ENCODE measurements at places on chromosomes 7 and 10. TPM values are rescaled to one million over a fixed set of nuclear protein-coding genes. Genes with fewer than 3 reads are reported as not detected.

CD36 gene
- 1,029 TPM for total RNA-seq

CHN2 gene
- 2.7 TPM for total RNA-seq

PTF1A gene
- total RNA-seq, result not detected

GIMAP4 gene
- 22.3 TPM for total RNA-seq

TDRD1 gene
- 0.12 TPM for total RNA-seq

GRCh38 chr7:33040803-33041516, 21.6 kb downstream of the NT5C3A start:
- H3K27me3 ChIP-seq, result no peaks in the 10 kb centered on the region
- peak overlapping the region; percentile 1 for H3K4me3 ChIP-seq
- H3K4me1 ChIP-seq, result no peaks in the 10 kb centered on the region
- no peaks in the 10 kb centered on the region for H3K36me3 ChIP-seq
- peak overlapping the region; percentile 62 for H3K27ac ChIP-seq

GRCh38 chr7:63918986-63919385, 79.7 kb upstream of the ZNF722 start:
- no peak for DNase-seq
- H3K4me3 ChIP-seq, result no peak overlapping the region
- H3K27me3 ChIP-seq, result no peaks in the 10 kb centered on the region
- H3K4me1 ChIP-seq, result no peaks in the 10 kb centered on the region
- H3K27ac ChIP-seq, result no peak overlapping the region
- H3K36me3 ChIP-seq, result no peaks in the 10 kb centered on the region

GRCh38 chr7:15584575-15584974, 22.8 kb upstream of the AGMO start:
- H3K27ac ChIP-seq, result no peak overlapping the region
- no peak for DNase-seq
- H3K36me3 ChIP-seq, result no peaks in the 10 kb centered on the region
- H3K4me3 ChIP-seq, result no peak overlapping the region
- peaks cover 9% of the 10 kb centered on the region for H3K4me1 ChIP-seq
- no peaks in the 10 kb centered on the region for H3K27me3 ChIP-seq

- H3K27ac ChIP-seq, result no peak overlapping the region
- H3K4me1 ChIP-seq, result no peaks in the 10 kb centered on the region
- DNase-seq, result no peak
- H3K36me3 ChIP-seq, result no peaks in the 10 kb centered on the region
These were observed 10.8 kb upstream of the IFRD1 start for GRCh38 chr7:112439476-112439875.

GRCh38 chr10:133087045-133087678, 562 bp upstream of the ADGRA1 start:
- no peaks in the 10 kb centered on the region for H3K36me3 ChIP-seq
- H3K27me3 ChIP-seq, result peaks cover 15% of the 10 kb centered on the region
- H3K4me3 ChIP-seq, result no peak overlapping the region
- DNase-seq, result no peak

GRCh38 chr10:70296406-70296899, 12.6 kb upstream of the NPFFR1 start:
- no peaks in the 10 kb centered on the region for H3K36me3 ChIP-seq
- H3K27me3 ChIP-seq, result no peaks in the 10 kb centered on the region
- H3K4me3 ChIP-seq, result no peak overlapping the region
- H3K4me1 ChIP-seq, result peaks cover 20% of the 10 kb centered on the region
- DNase-seq, result peak; percentile 91
- H3K27ac ChIP-seq, result peak overlapping the region; percentile 81

- peaks cover 7% of the 10 kb centered on the region for H3K4me1 ChIP-seq
- DNase-seq, result no peak
- no peak overlapping the region for H3K27ac ChIP-seq
- no peak overlapping the region for H3K4me3 ChIP-seq
These were observed 100.5 kb downstream of the GLCCI1 start for GRCh38 chr7:8068892-8069686.

DNA sequence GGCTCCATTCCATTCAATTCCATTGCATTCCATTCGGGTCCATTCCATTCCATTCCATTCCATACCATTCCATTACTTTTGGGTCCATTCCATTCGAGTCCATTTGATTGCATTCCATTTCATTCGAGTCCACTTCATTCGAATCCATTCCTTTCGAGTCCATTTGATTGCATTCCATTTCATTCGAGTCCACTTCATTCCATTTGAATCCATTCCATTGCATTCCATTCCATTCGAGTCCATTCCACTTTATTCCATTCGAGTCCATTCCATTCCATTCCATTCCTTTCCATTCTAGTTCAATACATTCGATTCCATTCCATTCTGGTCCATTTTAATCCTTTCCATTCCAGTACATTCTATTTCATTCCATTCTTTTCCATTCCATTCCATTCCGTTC, 334.0 kb downstream of the ZNF33B start:
- no peaks in the 10 kb centered on the region for H3K27me3 ChIP-seq
- H3K27ac ChIP-seq, result no peak overlapping the region
- H3K36me3 ChIP-seq, result no peaks in the 10 kb centered on the region
- H3K4me3 ChIP-seq, result no peak overlapping the region

DNA sequence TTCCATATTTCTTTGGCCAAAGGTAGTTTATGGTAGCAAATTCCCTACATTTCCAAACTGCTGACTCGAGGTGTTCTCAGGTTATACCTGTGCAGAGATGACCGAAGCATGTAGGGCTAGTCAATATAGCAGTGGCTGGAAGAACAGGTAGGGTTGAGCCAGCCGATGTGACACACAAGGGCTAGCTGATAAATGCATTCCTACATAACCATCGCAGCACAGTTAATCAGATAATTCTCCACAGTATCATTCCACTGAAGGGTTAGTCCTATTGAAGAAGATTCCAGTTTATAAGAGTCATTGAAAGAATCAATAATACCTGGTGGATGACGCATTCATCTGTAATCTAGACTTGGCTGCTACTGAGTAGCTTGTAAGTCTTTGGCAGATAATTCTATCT, 220.0 kb downstream of the KIF20B start:
- DNase-seq, result no peak
- no peak overlapping the region for H3K27ac ChIP-seq
- no peaks in the 10 kb centered on the region for H3K36me3 ChIP-seq
- H3K4me1 ChIP-seq, result no peaks in the 10 kb centered on the region
- H3K4me3 ChIP-seq, result no peak overlapping the region
- no peaks in the 10 kb centered on the region for H3K27me3 ChIP-seq

- DNase-seq, result no peak
- H3K4me3 ChIP-seq, result no peak overlapping the region
- H3K36me3 ChIP-seq, result peaks cover 21% of the 10 kb centered on the region
- no peaks in the 10 kb centered on the region for H3K4me1 ChIP-seq
- H3K27ac ChIP-seq, result no peak overlapping the region
These were observed 96.4 kb downstream of the CALD1 start for GRCh38 chr7:134875867-134876266.

- H3K27ac ChIP-seq, result peak overlapping the region; percentile 72
- DNase-seq, result peak; percentile 66
- no peaks in the 10 kb centered on the region for H3K36me3 ChIP-seq
- no peaks in the 10 kb centered on the region for H3K4me1 ChIP-seq
- H3K4me3 ChIP-seq, result peak overlapping the region; percentile 63
These were observed 1.1 kb upstream of the ITGB8 start for GRCh38 chr7:20329389-20330238.

GRCh38 chr10:29199941-29200679, 88.8 kb upstream of the LYZL1 start:
- no peak for DNase-seq
- H3K36me3 ChIP-seq, result no peaks in the 10 kb centered on the region
- H3K4me1 ChIP-seq, result no peaks in the 10 kb centered on the region
- H3K27me3 ChIP-seq, result no peaks in the 10 kb centered on the region

GRCh38 chr10:112313911-112314310, 30.7 kb downstream of the TECTB start:
- H3K27me3 ChIP-seq, result no peaks in the 10 kb centered on the region
- no peaks in the 10 kb centered on the region for H3K36me3 ChIP-seq
- H3K27ac ChIP-seq, result no peak overlapping the region
- no peak for DNase-seq
- no peaks in the 10 kb centered on the region for H3K4me1 ChIP-seq
- no peak overlapping the region for H3K4me3 ChIP-seq

DNA sequence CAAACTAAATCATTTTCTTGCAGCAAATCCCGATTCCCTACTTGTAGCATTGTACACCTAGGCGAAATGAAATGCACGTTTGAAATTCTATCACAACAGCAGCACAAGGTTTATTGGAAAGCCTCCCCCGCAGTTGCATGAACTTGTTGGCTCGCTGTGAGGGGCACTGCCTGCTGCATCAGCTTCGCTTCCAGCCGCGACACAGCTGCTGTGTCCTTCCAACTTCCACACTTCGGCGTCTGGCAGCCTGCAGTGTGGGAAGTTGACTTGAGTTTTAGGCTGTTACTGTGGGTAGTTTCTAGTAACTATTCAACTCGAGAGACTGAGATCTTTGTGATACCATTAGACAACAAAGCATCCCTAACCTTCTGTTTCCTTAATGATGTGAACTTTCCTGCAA, 315.8 kb upstream of the TPK1 start:
- H3K27ac ChIP-seq, result no peak overlapping the region
- no peaks in the 10 kb centered on the region for H3K27me3 ChIP-seq
- no peak for DNase-seq
- H3K4me3 ChIP-seq, result no peak overlapping the region

DNA sequence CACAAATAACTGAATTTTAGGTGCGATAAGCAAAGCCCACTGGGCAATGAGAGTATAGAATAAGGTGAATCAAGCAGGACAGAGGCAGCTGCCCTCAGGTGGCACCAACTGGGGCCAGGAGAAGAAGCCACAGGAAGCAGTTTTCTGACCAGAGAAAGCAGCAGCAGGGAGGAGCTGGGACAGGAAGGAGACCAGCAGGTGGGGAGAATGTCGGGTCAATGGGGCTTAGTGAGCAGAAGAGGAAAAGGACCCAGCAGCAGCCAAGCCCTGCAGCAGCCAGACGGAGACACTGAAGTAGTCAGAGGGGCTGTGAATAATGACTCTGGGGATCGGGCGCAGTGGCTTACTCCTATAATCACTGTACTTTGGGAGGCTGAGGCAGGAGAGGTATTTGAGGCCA, 209.6 kb upstream of the SH2B2 start:
- H3K4me1 ChIP-seq, result no peaks in the 10 kb centered on the region
- DNase-seq, result peak; percentile 40
- H3K4me3 ChIP-seq, result no peak overlapping the region
- no peaks in the 10 kb centered on the region for H3K27me3 ChIP-seq

DNA sequence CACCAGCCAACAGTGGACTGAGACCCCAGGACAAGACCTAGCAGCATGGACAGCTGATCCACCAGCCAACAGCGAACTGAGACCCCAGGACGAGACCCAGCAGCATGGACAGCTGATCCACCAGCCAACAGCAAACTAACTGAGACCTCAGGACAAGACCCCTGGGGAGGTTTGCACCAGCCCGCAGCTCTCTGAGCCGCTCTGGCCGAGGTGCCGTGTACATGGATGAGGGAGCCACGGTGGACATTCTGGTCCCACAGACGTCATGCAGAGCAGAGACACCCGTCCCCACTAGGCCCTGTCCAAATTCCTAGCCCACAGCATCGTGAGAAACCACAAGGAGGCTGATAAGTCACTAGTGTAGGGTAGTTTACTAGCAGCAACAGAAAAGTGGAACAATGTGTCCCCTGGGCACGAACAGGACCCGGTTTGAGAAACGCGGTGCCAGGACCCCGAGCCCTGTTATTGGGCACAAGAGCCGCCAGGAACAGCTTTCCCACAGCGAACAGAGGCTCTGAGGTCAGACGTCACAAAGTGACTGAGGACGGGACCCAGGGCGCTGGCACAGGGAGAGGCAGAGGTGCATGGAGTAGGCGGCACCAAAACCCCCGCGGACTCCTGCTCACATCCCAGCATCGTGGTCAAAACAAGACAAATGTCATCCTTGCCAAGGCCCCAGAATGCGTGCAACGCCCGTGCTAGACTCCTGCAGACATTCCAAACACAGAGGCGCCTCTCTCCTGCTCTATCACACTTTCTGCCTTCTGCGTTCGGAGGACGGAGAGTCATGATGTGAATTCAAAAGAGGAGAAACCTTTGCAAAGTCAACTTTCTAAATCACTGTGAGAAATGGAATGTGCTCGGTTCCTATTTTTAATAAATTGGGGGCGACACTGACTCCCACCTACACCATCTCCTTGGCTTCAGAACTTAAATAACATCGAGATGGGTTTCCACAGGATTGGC, 8.1 kb downstream of the STK32C start:
- no peaks in the 10 kb centered on the region for H3K27me3 ChIP-seq
- H3K27ac ChIP-seq, result no peak overlapping the region
- H3K36me3 ChIP-seq, result no peaks in the 10 kb centered on the region
- no peaks in the 10 kb centered on the region for H3K4me1 ChIP-seq
- no peak overlapping the region for H3K4me3 ChIP-seq
- no peak for DNase-seq

DNA sequence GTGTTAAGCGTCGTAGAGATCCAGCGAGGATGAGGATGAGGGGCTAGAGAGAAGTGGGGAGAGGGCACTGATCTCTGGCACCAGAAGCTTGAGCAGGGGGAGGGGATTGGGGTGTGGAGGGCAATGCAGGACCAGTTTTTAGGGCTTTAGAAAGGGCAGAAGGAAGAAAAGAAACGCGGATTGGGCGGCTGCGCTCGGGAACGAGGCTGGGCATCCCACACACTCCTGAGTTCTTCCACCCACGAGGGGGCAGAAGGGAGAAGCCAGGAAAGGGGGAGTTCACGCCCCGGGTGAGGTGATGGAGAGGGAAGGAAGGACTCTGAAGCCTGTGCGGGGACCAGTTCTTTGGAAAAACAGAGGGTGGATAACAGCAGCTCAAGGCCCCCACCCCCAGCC, 6.1 kb upstream of the VGF start:
- H3K27me3 ChIP-seq, result peaks cover 71% of the 10 kb centered on the region
- no peaks in the 10 kb centered on the region for H3K4me1 ChIP-seq
- H3K36me3 ChIP-seq, result no peaks in the 10 kb centered on the region
- no peak overlapping the region for H3K4me3 ChIP-seq
- no peak overlapping the region for H3K27ac ChIP-seq

Measured in right atrium auricular region (tissue), 2 donors.